Mesangial cell (primary cell): ENCODE measurements at places on chromosomes 16 and 17. TPM values are rescaled to one million over a fixed set of nuclear protein-coding genes. Genes with fewer than 3 reads are reported as not detected.

The DOC2B gene
- 21.3 and 67.9 TPM in 2 replicates for total RNA-seq

The CA7 gene
- not detected in 2 replicates for total RNA-seq

The RTN4RL1 gene
- total RNA-seq = 0.13 TPM in 1 of 2 replicates, not detected in the other

The EPX gene
- total RNA-seq = not detected in 2 replicates

The PIRT gene
- not detected in 2 replicates for total RNA-seq

The ATP2A1 gene
- total RNA-seq = 0.16 and 0.89 TPM in 2 replicates

The OR4D1 gene
- not detected in 2 replicates for total RNA-seq

The CCL11 gene
- not detected in 2 replicates for total RNA-seq

The SP2 gene
- 4.9 and 6.0 TPM in 2 replicates for total RNA-seq

The C17orf50 gene
- not detected in 2 replicates for total RNA-seq

The KRTAP4-3 gene
- total RNA-seq = not detected in 2 replicates

The EVI2B gene
- total RNA-seq = under 0.01 TPM in 1 of 2 replicates, not detected in the other

The MATCAP1 gene
- total RNA-seq = 6.2 and 16.0 TPM in 2 replicates

The CES4A gene
- total RNA-seq = 0.98 and 2.4 TPM in 2 replicates

The CLEC19A gene
- not detected in 2 replicates for total RNA-seq

The DCUN1D3 gene
- 5.2 and 10.3 TPM in 2 replicates for total RNA-seq

The HAS3 gene
- 1.0 and 3.6 TPM in 2 replicates for total RNA-seq

The PDILT gene
- total RNA-seq = not detected in 2 replicates

The CCL8 gene
- not detected in 2 replicates for total RNA-seq

The NKD1 gene
- total RNA-seq = under 0.01 and 0.38 TPM in 2 replicates

The ABCA6 gene
- 0.13 TPM in 1 of 2 replicates, not detected in the other for total RNA-seq

The CACNB1 gene
- total RNA-seq = 4.6 and 4.9 TPM in 2 replicates

The GHDC gene
- 18.1 and 43.4 TPM in 2 replicates for total RNA-seq

The RANBP10 gene
- 8.0 and 9.5 TPM in 2 replicates for total RNA-seq

The KCNJ18 gene
- not detected in 2 replicates for total RNA-seq

The ARL5C gene
- not detected in 2 replicates for total RNA-seq

The TPSD1 gene
- not detected in 2 replicates for total RNA-seq

The TEKT1 gene
- not detected in 2 replicates for total RNA-seq

The CYTH1 gene
- 18.0 and 31.0 TPM in 2 replicates for total RNA-seq

The PHOSPHO1 gene
- 0.51 TPM in 1 of 2 replicates, not detected in the other for total RNA-seq

The KRTAP4-1 gene
- not detected in 2 replicates for total RNA-seq

The RPTOR gene
- total RNA-seq = 22.2 and 34.5 TPM in 2 replicates

The SCNN1B gene
- total RNA-seq = not detected in 2 replicates

The ZNF385C gene
- under 0.01 TPM in 1 of 2 replicates, not detected in the other for total RNA-seq

The LIG3 gene
- total RNA-seq = 29.2 and 44.0 TPM in 2 replicates

The STAT5B gene
- total RNA-seq = 20.9 and 22.3 TPM in 2 replicates

The PLEKHG4 gene
- 8.8 and 16.4 TPM in 2 replicates for total RNA-seq

The HS3ST3B1 gene
- total RNA-seq = 26.7 and 33.7 TPM in 2 replicates

The CASKIN1 gene
- 0.16 and 0.38 TPM in 2 replicates for total RNA-seq

The PCGF2 gene
- 9.8 and 20.9 TPM in 2 replicates for total RNA-seq

The SMTNL2 gene
- total RNA-seq = 0.33 and 16.9 TPM in 2 replicates

The CLDN6 gene
- 31.8 and 63.8 TPM in 2 replicates for total RNA-seq

The HID1 gene
- 2.0 and 12.5 TPM in 2 replicates for total RNA-seq

The TBC1D16 gene
- total RNA-seq = 27.1 and 53.6 TPM in 2 replicates
